ENCODE measurements at places on chromosomes 1 and 21.

DNA sequence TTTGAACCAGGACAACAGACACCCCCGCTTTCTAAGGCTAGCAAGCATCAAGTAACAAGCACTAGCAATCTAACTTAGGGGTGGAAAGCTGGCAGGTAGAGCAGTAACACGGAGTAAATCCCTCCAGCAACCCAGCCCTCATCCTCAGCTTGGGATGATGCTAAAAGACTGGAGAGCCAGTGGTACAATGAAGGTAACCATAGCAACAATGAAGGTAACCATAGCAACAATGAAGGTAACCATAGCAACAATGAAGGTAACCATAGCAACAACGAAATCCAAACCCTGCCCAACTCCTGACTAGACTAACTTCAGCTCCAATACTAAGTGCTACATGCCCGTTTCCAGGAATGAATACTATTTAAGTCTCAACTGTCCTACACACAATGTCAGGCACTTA is 22.2 kb upstream of the EIF4G3 start:
- no peak for DNase-seq

GRCh38 chr1:154748405-154748775 is 121.7 kb downstream of the KCNN3 start:
- no peak for DNase-seq

DNA sequence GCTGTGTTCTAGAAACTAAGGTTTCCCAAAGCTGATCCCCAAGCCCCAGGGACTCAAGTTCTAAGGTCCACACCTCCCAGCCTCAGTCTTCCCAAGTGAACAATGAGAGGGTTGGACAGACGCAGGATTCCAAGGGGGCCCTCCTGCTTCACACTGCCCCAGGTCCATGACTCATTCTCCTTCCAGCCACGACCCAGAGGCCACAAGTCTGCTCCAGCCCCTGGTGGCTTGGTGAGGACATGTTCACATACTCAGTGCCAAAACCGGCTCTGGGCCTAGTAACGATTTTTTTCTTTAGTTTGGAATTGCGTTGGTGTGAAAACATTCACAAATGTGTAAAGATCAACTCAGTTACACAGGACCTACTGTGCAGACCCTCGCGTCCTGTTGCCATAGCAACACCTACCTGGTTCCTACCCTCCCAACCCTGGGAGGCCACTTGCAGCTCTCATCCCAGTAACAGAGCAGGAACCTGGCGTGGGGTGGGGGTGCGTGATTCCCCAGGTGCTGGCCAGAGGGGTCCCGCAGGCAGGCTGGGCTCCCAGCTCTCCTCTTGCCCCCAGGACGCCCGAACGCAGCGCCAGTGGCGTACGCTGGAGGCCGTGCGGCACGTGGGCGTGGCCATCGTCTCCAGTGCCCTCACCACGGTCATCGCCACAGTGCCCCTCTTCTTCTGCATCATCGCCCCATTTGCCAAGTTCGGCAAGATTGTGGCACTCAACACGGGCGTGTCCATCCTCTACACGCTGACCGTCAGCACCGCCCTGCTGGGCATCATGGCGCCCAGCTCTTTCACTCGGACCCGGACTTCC is 57.0 kb downstream of the DISP3 start:
- no peak for DNase-seq

DNA sequence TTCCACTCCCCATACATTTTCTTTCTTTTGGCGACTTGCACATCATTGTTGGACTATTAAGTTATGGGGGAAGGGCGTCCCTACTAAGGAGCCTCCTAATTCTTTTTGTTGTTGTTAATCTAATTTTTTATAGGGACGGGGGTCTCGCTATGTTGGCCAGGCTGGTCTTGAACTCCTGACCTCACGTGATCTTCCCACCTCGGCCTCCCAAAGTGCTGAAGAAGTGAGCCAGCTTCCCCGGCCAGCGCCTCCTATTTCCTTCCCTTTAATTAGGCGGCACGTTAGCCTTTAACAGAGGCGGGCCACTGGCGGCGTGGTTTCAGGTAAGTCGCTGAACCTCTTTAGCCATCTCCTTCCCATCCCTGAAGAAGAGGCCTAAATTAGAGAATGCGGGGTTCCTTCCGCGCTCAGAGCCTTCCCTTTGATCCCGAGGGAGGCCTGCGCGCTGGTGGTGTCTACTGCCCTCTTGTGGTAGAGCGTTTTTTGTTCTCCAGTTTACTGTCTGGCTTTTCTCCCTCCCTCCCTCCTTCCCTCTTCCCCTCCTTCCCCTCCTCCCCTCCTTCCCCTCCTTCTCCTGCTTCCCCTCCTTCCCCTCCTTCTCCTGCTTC is 38.1 kb downstream of the TNFRSF9 start:
- DNase-seq = peak; percentile 37

- peak; percentile 34 for DNase-seq
These were observed 70.8 kb upstream of the CASZ1 start for GRCh38 chr1:10867138-10867721.

- DNase-seq = no peak
These were observed 45.5 kb downstream of the TP73 start for GRCh38 chr1:3697810-3698209.

GRCh38 chr1:64293820-64294219 is 90.4 kb downstream of the UBE2U start:
- no peak for DNase-seq

DNA sequence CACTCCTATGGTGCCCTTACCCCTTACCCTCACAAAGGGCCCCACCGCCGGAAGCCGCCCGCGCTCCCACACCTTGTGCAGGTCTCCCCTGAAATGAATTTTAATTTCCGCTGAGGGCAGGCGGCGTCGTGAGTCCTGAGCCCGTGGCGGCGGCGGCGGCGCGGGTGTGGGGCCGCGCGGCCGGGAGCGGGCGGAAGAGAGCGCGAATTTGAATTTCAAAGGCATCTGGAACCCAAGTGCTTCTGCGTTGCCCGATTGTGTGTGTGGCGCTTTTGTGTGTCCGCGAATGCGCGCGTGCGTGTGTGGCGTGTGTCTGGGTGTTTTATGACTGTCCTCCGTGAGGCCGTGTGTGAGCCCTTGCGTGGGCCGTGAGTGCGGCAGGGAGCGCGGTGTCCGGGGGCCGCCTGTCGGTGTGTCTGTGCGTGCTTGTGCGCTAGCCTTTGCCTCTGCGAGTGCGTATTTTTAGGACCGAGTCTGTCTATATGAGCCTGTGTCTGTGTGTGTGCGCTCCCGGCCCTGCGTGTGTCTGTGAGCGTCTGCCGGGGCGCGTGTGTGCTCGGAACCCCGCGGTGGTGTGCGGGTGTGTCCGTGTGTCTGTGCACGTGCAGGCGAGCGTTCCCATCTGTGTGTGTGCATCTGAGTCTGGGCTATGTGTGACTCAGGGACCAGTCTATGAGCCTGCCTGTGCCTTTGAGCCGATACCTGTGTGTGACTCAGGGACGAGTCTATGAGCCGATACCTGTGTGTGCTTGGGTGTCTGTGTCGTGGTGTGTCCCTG is 7.9 kb upstream of the ADGRB2 start:
- peak; percentile 39 for DNase-seq

Data from stimulated activated CD4-positive, alpha-beta T cell treated with anti-CD3 and anti-CD28 coated beads, Interleukin-12 subunit alpha, Interleukin-12 subunit beta, amount 100 ng/mL, for 24 hours (primary cell).